ENCODE measurements at places on chromosomes 16 and 17. TPM values are rescaled to one million over a fixed set of nuclear protein-coding genes. Genes with fewer than 3 reads are reported as not detected.

The SLC16A13 gene
- 10.2 TPM for polyA plus RNA-seq

The EFCAB13 gene
- 0.45 TPM for polyA plus RNA-seq

The C1QL1 gene
- 0.26 TPM for polyA plus RNA-seq

The ODAD4 gene
- polyA plus RNA-seq: 0.87 TPM

The FNDC8 gene
- polyA plus RNA-seq: not detected

The NFE2L1 gene
- 58.7 TPM for polyA plus RNA-seq

The MYL4 gene
- polyA plus RNA-seq: not detected

DNA sequence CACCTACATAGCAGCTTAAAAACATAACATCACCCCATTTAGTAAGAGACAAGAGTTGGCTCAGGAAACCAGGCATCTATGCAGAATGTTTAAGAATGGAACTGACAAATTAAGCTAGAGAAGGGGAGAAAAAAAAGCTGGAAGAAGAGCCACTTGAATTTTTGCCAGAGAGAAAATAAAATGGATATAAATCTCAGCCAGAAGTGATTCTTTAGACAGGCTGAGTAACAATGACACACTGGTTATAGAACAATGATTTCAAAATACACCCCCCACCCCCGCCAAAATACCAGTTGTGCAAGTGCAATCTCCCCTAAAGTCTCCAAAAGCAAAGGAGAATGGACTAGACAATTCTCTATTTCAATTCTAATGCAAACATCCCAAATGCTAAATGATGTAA lies 22.4 kb downstream of the LSM12 start:
- no peak for DNase-seq

DNA sequence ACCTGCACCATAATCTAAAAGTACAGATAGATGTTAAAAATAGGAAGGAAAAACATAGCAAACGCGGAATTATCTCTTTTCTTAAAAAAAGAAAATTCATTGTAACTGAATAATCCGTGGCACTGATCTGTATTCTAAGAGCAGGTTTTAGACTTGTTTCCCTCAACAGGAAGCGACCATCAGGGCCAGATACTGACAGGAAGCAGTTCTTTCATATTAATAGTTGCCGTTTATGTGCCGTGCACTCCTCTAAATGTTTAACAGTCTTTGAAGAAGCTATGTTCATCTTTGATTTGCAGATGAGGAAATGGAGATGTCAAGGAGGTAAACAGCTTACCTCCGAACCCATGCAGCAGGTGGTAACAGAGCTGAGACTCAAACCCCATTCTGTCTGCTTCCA lies 23.6 kb downstream of the DYNLRB2 start:
- DNase-seq: no peak

- no peak for DNase-seq
These were observed 6.8 kb downstream of the NOG start for GRCh38 chr17:56600256-56600655.

DNA sequence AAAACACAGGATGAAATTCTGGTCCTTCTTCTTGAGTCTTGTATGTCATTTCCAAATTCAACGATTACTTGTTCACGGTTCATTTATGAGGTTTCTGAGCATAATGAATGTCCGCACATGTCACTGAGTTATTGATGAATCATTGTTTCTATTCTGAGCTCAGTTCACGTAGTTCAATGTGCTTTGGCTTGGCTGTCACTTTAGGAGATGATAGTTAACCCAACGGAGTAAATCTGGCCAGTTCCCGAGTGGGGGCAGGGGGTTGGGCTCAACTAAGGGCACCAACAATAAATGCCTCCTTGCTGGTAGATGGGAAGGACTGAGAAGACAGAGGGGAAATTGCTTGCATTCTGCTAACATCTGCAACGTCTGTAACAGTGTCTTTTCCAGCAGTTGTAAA lies 239.4 kb upstream of the HSBP1 start:
- no peak for DNase-seq

DNA sequence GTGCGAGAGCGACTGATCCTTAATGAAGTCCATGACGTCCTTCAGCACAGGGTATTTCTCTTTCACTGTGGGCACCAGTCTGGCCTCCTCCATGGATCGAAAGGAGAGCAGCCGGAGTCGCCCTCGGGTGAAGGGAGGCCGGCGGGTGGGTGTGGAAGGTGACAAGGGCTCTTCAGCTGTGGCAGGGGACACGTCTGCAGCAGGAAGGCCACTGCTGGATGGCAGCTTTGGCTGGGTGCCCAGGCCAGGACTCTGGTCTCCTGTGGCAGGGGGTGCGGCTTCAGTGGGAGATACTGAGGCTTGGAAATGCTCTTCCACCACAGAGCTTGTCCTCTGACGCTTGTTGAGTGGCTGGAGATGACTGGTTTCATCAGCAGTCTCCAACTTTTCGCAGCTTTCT lies 78.5 kb downstream of the ZZEF1 start:
- no peak for DNase-seq

GRCh38 chr16:30115238-30115637 lies 1.9 kb upstream of the GDPD3 start:
- no peak for DNase-seq

DNA sequence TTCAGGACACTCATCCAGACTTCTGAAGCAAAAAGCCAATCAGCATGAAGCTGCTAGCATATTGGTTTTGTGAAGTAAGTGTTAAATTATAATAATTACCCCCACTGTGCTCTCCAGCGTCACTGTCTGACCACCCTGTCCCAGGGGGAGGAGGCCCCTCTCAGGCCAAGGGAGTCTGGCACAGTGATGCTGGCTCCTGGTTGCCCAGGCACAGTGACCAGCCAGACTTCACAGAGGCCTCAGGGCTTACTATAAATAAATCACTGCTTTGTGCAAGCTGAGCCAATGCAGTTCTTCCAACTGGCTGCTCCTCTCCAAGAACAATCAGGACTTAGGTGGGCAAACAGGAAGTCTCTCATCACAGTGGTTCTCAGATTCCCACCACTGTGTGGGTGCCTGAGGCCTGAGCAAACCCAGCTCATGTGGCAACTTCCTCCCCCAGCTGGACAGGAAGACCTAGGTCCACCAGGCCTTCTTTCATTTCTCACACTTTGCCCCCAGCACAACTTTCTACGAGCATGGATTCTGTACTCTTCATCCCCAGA lies 1.7 kb upstream of the DBNDD1 start:
- DNase-seq: no peak

DNA sequence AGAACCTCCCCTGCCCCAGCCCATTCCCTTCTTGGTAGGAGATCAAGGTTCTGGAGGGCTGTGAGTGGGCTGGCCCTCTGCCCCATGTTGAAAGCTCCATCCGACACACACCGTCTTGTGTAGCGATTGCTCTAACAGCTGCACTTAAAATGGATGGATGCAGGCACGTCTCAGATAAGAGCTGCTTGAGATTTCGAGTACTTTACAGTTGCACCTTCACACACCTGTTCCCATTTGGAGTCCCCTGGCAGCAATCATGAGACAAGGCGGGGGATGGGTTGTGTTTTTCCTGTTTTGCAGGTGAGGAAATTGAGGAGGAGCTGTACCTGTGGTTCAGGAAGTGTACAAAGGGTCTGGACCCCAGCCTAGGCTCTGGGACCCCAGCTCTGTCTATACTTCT lies 25.6 kb upstream of the TAC4 start:
- no peak for DNase-seq

DNA sequence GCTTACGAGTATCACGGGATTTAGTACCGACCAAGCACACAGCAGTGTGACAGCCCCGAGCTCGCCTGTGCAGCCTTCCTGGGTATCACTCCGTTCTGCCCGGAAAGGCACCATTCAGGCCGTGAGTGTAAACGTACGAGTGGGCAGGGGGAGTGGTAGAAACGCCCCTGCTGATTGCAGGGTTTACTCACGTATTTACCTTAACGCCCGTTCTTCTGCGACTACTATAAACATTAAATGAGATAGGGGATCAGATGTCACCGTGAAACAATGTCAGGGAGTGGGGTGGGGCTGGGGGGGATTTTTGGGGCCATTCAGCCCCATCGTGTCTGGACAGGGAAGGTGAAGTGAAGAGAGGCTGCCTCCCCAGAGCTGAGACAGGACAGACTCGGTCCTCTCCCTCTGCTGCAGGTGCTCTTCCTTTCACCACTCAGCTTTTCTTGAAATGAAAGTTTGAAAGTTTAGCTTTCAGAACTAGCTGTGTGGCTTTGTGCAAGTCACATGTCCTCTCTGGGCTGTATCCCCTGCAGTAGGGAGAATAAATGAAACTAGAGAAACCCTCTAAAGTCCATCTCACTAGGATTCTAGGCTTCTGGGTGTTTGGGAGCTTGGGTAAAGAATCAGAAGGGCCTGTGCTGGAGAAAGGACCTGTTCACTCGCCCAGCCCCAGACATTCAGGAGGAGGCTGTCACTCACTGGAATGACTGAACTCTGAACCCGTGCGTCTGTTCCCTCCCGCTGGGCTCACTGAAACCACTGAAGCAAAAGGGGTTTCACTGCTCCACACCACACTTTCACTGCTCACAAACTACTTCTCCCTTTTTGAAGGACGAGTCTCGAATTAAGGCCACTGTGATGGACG lies 66.7 kb downstream of the RPA1 start:
- DNase-seq: no peak

DNA sequence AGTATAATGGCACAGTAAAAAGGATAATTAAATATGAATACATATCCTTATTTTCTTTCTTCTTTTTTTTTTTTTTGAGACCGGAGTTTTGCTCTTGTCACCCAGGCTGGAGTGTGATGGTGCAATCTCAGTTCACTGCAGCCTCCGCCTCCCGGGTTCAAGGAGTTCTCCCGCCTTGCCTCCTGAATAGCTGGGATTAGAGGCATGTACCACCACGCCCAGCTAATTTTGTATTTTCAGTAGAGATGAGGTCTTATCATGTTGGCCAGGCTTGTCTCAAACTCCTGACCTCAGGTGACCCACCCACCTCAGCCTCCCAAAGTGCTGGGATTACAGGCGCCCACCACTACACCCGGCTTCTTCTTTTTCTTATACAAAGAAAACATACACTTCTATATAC lies 12.0 kb downstream of the GABARAPL2 start:
- DNase-seq: no peak

- no peak for DNase-seq
These were observed 7.3 kb downstream of the C16orf54 start for GRCh38 chr16:29738514-29738913.

DNA sequence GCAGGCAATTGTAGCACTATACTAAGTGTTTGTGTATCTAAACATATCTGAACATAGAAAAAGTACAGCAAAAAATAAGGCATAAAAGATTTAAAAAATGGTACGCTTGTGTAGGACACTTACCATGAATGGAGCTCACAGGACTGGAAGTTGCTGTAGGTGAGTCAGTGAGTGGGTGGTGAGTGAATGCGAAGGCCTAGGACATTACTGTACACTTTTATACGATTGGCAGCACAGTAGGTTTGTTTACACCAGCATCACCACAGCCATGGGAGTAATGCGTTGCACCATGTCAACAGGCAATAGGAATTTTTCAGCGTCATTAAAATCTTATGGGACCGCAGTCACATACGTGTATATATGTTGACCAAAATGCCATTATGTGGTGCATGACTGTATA lies 45.6 kb downstream of the DNAH9 start:
- DNase-seq: no peak

DNA sequence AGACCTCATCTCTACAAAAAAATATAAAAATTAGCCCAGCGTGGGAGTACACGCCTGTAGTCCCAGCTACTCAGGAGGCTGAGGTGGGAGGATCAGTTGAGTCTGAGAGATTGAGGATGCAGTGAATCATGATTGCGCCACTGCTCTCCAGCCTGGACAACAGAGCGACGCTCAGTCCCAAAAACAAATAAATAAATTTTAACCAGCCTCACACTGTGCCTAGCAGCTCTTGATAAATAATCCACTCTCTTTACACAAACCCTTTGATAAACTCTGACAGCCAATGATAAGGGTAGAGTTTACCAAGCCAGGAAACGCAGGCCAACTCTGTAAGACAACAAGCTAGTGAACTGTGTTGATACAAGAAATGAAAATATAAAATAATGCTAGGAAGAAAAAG lies 32.7 kb downstream of the LITAF start:
- no peak for DNase-seq

GRCh38 chr16:1689853-1690252 lies 11.8 kb downstream of the JPT2 start:
- DNase-seq: peak; percentile 60

GRCh38 chr16:68385371-68385770 lies 62.9 kb downstream of the SMPD3 start:
- no peak for DNase-seq

- no peak for DNase-seq
These were observed 45.8 kb downstream of the SYT17 start for GRCh38 chr16:19213885-19214284.

DNA sequence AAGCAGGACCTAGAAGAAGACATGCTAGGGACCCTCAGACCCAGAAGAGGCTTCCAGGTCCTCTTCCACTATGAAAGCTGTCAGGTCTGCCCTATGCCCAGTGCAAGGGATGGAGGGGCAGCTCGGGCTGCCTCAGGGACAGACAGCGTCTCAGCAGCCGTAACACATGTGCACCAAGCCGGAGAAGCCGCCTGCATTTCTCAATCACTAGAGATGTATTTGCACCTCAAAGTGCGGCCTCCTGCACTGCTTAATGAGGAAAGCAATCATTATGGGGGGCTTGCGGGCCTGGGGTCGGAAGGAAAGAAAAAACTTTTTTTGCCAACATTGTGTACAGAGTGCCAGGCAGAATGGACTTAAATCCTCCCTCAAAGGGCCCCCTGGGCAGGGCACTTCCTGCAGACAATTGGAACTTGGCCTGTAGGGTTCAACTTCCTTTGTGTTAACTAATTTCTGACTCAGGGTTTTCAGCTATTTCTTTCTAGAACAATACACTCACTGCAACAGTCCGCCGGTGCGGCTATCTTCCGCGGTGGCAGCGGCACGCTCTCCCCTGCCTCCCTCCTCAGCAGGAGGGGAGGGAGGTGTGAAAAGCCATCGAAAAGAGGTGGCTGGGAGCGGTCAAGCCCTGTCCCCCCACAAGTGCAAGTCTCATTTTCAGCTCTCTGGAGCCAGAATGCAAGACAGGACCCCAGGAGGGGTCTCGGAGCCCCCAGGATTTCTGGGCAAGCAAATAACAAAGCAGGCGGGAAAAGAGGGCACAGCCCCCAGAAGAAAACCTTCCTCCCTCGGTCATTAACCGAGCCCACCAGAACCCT lies 101.2 kb downstream of the ZNF423 start:
- DNase-seq: no peak

- DNase-seq: no peak
These were observed 186.8 kb upstream of the ZNF469 start for GRCh38 chr16:88195911-88196465.
